Sigmoid colon (tissue), 7 donors: ENCODE measurements at places on chromosomes 2 and 18. TPM values are rescaled to one million over a fixed set of nuclear protein-coding genes. Genes with fewer than 3 reads are reported as not detected.

RAB27B gene
- 0.33 TPM for total RNA-seq

DNA sequence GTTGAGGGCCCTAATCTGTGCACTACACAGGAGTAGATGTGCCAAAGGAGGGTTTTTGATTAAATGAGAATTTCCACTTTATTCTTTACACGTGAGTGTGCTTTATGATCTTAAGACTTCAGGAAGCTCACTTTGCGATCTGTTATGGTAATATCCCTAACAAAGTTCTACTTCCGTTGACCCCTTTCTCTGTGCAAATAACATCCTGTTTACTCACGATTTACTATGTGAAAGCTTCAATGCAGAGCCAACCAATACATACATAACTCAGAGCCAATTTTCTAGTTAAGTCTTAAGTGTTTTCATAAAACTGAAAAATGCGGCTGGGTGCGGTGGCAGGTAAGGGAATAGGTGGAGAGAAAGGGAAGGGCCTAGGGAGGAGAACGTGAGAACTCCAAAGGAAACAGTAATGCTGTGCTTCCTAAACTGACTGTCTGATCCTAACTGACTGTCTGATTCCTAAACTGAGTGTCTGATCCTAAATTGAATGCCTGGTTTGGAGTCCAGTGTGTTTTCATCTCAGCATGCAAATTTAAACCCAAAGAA lies 87.6 kb downstream of the PLCL1 start:
- DNase-seq = no peak

EVA1A gene
- total RNA-seq = not detected

DNA sequence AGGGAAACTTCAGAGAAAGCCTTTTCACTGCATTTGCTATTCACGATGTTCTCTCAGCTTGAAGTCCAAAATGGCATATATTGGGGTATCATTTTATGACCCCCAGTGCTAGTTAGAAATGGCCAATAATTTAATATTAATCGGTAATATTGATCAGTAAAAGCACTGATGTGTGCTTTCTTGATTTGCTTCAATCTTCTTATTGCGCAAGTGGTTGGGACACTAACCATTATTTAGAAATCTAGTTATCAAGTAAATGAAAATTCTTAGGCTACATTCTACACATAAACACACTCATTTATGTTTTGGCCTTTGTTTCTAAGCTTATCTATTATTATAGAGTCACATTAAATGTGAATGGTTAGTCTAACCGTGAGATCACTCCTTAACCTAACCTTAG lies 49.7 kb upstream of the VWC2L start:
- DNase-seq = no peak

TAF4B gene
- 10.9 TPM for total RNA-seq

DNA sequence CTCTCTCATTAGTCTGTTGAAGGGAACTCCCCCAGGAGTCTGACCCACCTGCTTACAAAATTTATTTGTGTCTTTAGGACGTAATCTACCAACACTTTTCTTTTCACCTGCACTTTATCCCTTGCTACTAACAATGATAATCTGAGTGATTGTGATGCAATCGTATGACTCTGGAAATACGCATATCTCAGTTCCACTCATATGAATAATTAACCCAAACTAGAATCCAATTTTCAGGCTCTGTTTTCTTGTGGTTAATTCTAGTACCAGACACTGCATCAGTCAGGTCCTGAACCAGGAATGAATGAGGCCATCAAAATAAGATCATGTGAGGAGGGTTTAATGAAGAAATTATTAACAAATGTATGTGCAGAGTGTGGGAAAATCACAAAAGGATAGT lies 158.4 kb upstream of the SRD5A2 start:
- no peak for DNase-seq

- DNase-seq = no peak
Observed at GRCh38 chr2:38182492-38183003, 106.6 kb upstream of the CYP1B1 start.

MAP3K2 gene
- 52.2 TPM for total RNA-seq

- DNase-seq = peak; percentile 76
Observed at GRCh38 chr2:109128616-109129355, at the start of gene SH3RF3. Gene SH3RF3, plus strand, starts transcription at chr2:109129205.

DNA sequence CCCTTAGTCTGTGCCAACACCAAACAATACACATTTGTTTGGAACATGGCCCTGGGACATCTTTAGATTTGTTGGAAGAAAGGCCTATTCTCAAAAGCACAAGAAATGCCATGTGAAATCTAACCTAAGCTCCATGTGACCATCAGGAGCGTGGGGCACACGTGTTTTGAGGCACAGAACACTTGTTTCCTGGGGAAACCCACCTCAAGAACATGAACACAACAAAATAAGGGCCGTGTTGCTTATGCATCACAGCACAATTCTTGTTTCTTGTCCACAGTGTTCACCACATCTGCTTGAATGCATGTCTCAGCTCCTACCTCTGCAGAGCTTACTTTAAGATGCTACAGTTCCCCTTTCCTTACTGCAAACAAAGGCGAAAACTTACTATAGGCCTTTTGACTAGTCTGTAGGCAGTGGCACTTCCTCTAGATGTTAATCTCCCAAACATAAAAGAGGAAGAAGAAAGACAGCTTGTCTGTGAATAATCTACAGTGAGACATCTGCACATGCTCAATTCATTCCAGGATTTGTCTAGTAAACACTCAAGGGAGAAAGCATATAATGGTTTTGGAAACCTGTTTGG lies 165.0 kb downstream of the ANKRD44 start:
- DNase-seq = no peak

DNA sequence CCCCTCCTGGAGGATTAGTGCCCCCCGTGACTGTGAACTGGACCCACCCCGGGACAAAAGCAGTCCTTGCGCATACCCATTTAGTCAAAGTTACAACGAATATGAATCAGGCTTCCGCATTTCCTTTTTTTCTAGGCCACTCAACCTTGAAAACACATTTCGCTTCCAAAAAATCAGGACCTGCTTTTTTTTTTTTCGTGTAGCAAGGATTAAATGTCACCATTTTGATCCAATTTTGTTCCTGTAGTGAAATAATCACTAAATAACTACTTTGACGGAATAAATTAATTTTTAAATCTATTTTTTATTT lies 464 bp upstream of the FTCDNL1 start:
- no peak for DNase-seq

DNA sequence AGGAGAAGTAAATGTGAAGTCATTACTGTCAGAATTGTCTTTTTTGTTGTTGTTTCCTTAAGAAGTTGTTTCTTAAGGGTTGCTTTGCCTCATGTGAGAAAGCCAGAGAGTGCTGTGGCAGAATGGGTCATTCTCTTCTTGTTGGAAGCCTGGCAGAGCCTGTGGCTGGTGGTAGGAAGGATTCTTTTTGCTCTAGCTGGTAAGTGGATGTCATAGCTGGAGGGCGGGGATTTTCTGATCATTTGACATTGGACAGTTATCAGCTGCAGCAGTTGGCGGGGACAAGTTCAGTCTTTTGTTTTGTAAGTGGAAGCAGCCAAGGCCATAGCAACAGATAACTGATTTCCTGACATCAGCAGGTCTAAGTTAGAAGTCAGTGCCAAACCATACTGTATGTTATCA lies 5.5 kb upstream of the RMDN2 start:
- no peak for DNase-seq

DNA sequence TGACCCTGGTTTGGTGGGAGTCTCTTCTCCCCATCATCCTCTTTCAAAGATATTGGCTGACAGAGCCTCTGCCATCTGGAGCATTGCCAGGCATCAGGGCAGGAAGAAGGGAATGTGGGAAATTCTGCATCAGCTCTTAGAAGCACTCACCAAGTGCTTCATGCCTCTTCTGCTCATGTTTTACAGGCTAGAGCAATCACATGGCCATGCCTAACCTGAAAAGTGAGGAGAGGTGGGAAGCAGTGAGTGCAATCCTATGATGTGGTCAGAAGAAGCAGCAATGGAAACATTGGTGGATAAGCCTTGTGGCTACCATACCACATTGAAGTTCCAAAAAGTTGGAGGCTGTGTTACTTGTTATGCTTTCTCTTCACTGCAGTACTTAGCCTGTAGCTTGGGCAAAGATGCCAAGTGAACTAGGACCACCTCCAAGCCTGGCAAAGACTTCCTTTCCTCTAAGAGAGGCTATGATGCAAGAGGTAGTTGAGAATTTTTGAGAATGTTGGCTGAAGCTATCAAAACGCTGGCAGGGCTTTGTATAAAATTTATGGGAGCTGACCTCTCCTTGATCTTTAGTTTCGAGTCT lies 64.1 kb downstream of the BCL2L11 start:
- DNase-seq = no peak

DNA sequence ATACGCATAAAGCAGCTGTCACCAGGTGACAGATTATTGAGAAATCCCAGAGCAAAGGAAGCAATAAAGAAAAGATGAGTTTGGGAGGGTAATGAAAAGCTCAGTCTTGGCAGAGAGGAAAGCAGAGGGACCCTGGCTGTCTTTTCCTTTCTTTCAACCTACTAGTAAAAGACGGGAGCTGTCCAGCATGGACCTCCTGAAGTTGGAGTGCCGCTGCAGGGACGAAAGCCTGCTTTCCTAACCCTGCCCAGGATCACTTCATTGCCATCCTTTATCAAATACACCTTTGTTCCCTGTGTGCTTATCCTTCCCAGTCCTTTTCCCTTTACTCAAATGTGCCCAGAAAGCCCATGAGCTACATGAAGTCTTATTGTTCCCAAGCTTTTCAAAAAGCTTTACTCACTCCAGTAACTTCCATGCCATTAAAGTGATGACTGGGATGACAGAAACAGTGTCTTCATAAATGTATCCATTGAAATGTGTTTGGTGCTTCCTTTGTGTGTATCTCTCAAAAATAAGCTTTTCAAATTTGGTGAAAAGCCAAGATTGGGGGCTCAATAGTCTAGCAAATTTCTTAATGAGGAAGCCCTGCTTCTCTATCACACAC lies 3.7 kb upstream of the SPR start:
- no peak for DNase-seq

NEB gene
- 1.4 TPM for total RNA-seq

DNA sequence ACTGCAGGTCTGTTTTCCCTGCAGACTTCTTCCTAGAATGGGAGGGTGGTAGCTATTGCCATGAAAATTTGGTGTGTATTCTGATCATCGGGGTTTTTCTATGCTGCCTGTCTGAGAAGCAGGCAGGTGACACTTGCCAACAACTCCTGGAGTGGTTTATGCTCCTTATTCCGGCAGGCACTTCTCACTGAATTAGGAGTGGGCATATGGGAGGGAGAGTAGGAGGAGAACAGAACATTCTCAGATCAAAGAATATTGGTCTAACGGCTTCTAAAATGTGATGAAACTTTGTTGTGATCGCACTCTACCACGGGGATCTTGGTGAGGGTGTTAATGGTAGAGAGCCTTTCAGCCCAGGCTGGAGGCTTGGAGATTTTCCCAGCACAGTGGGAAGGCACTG lies 480.8 kb downstream of the PLCL1 start:
- DNase-seq = no peak

GRCh38 chr18:69490072-69490471 lies 89.4 kb downstream of the DOK6 start:
- no peak for DNase-seq

- peak; percentile 83 for DNase-seq
Observed at GRCh38 chr2:40450796-40451430, 977 bp downstream of the SLC8A1 start.

- peak; percentile 68 for DNase-seq
Observed at GRCh38 chr2:22499082-22499839, 885.7 kb upstream of the KLHL29 start.

- DNase-seq = no peak
Observed at GRCh38 chr2:133139847-133140533, 428.3 kb downstream of the NCKAP5 start.

SERPINB11 gene
- not detected for total RNA-seq

- DNase-seq = peak; percentile 52
Observed at GRCh38 chr2:95342556-95343320, 45.6 kb downstream of the KCNIP3 start.

- no peak for DNase-seq
Observed at GRCh38 chr2:69057660-69058059, 44.7 kb downstream of the ANTXR1 start.

CFAP65 gene
- total RNA-seq = not detected

IL37 gene
- not detected for total RNA-seq

MAP3K19 gene
- total RNA-seq = not detected

DNA sequence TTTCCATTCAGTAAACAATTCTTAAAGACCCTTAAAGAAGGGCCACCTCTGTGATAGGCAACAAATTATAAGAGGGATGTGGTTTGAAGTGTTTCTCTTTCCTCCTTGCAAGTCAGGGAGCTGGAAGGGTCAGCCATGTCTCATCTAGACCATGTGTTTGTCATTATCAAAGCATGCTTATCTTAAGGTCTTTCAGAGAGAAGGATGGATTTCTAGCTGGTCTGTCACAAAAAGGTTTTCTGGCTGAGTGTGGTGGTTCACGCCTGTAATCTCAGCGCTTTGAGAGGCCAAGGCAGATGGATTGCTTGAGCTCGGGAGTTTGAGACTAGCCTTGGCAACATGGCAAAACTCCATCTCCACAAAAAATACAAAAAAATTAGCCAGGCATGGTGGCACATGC lies 59.2 kb upstream of the PEX13 start:
- DNase-seq = no peak

DNA sequence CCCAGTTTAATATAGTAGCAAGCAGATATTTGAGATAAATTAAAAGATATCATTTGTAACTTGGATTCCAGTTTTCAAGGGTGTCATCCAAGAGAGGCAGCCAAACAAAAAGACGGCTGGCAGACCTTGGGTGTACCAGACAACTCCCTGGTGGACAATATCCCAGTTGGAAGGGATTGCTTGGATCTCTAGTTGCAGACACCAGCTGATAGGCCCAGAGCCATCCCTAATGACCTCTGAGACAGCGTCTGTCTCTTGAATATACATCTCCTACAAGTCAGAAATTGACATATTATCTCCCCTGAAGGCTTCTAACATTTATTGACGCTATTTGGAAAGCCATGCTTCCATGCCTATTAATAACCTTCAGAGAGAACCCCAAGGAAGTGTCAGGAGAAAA lies 67.7 kb downstream of the ACVR1 start:
- DNase-seq = no peak

- no peak for DNase-seq
Observed at GRCh38 chr2:168692132-168692744, 110.2 kb upstream of the NOSTRIN start.

MRO gene
- total RNA-seq = 2.5 TPM

GRCh38 chr2:177413703-177414102 lies 21.1 kb downstream of the AGPS start:
- DNase-seq = no peak

DNA sequence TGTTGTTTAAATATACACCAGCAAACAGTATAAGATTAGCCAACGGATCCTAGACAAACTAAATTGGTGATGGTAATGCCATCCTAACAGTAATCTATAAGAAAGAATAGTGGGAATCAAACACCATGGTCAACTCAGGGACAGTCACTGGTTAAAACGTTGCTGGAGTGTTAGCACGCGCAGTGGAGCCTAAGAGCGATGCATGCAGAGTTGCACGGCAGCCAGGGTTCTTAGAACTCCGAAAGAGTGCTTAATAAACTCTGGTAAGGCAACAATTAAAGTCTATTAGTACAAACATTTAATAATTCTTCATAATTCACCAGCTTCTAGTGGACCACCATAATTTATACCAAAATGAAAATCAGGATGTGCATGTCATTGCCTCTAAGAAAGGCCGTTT lies 22.2 kb downstream of the LANCL1 start:
- no peak for DNase-seq

GRCh38 chr2:71716697-71717624 lies 263.6 kb downstream of the DYSF start:
- peak; percentile 91 for DNase-seq
